ENCODE measurements at places on chromosomes 3 and 15.

GRCh38 chr3:176759815-176760506 is 437.3 kb downstream of the TBL1XR1 start:
- DNase-seq = no peak

- no peak for DNase-seq
These were observed 10.8 kb downstream of the THRB start for GRCh38 chr3:24483873-24484272.

DNA sequence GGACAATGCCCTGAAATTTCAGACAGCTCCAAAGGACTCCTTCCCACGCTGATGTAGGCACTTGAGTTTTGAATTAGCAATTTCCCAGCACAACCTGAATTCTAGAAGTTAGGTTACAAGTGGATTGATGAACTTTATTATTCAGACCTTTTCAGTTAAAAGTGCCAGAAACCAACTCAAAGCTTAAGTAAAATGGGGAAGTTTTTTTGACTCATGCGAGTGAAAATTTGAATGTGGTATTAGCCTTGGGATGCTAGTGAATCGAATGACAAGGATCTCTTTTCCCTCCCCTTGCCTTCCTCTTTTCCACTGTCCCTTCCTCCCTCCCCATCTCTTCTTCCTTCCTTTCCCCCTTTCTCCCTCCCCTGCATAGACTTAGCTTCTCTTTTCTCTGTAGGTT is 295.1 kb upstream of the PROK2 start:
- DNase-seq = no peak

- no peak for DNase-seq
These were observed 83.8 kb downstream of the APBA2 start for GRCh38 chr15:28969511-28970085.

DNA sequence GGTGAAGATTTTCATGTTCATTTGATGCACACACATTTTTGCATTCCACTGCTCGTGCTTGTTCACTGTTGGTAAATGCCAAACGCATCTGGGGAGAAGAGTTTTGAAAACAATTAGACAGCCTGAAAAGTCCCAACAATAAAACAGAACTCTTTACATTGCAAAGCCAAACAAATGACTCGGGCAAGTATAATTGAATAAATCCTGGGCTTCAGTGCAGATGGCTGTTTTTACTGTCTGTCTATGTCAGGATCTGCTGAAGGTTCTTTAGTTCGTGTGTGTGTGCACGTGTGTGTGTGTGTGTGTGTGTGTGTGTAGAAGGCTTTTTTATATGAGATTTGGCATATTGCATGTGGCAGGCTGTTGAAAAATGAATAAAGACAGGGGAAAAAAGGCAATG is 277.5 kb upstream of the CDIN1 start:
- no peak for DNase-seq

DNA sequence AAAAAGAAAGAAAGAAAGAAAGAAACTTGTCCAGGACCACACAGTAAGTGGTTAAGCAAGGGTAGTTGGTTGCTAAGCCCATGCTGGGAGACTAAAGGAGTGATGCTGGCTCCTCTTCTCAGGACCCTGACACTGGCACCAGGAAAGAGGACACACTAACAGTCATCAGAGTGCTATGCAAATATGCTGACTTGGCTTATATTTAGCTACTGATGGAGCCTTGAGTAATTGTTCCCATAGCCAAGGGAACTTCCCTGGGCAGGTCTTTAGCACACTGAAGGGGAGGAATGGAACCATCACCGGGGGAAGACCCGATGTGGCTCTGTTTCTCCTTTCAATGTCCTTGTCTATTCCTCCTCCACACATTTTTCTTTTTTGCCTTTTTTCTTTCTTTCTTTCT is 6.2 kb downstream of the TMEM40 start:
- no peak for DNase-seq

- no peak for DNase-seq
These were observed 53.8 kb downstream of the UBE2E2 start for GRCh38 chr3:23256741-23257435.

DNA sequence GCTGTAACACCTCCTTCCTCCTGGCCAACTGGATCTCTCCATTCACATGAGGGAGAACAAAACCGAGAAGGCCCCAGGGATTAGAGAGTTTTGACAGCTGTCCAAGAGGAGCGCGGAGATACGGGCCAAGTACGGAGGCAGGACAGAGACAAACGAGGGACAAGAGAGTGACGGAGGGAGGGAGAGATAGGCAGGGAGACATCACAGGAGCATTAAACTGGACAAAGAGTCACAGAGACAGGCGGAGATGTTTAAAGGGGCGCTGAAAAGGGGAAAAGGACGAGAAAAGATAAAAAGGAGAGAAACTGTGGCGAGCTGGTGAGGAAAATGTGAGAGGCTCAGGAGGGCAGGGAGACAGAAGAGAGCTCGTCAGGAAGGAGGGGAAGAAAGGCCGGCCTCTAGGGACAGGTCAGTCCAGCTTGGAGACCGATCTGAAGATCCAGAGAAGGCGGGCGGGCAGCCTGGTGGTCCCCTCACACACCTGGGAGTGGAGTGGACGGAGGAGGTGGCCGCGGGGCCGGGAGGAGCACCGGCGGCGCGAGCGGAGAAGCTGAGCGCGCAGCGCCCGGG is 40.5 kb upstream of the ROPN1 start:
- DNase-seq = peak; percentile 70

DNA sequence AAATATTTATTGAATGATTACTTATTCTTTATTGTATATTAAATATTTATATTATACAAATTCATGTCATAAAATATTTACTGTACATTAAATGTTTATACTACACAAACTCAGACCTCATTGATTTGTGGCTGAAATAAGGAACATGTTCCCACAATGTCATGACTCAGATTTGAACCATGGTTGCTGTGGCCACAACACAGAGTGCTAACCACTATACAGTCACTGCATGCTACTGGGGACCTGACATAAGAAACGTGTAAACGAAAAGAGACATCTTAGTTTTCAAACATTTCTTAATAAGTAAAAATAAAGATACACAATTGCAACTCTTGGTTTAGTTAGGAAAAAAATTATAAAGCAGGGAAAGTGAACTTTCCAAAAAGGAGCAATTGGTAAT is 99.1 kb upstream of the AGTR1 start:
- peak; percentile 43 for DNase-seq

DNA sequence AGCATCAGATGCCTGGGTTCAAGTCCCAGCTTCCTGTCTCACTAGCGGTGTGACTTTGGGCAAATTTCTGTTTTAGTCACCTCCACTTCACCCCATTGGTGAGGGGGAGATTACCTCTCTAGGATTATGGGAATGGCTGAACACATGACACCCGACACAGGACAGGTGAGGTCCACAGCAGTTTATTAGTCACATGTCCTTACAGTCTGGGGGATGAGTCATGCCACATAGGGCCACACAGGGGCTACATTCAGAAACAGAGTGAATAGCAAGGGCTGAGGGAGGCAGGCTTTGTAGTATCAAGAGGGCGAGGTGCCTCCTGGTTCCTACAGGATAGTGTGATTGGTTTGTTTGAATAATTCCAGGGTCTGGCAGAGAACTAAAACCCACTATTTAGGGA is 15.2 kb upstream of the ITGA11 start:
- DNase-seq = peak; percentile 52

- peak; percentile 38 for DNase-seq
These were observed 121.5 kb upstream of the TSC22D2 start for GRCh38 chr3:150286390-150287147.
